ENCODE measurements at places on chromosomes 5 and 9.

DNA sequence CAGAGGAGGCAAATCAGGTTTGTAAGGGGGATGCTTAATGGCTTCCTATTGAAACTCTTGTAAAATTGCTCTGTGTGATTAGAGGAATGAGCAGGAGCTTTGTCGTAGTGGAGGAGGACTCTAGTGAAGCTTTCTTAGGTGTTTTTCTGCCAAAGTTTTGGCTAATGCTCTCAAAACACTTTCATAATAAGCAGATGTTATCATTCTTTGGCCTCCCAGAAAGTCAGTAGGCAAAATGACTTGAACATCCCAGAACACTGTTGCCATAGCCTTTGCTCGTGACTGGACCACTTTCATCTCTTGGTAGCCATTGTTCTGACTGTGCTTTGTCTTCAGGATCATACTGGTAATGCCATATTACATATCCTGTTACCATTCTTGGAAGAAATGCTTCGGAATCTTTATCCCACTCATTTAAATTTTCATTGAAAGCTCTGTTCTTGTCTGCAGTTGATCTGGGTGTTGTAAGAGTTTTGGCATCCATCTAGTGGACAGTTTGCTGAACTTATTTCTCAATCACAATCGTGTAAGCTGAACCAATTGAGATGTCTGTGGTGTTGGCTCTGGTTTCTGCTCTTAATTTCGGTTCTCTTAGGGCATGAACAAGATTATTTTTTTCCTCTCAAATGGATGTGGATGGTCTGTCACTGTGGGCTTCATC, 187.6 kb downstream of the COMMD10 start:
- no peak for DNase-seq

- DNase-seq, result no peak
Observed at GRCh38 chr9:35691757-35692301, 2.1 kb upstream of the TPM2 start.

DNA sequence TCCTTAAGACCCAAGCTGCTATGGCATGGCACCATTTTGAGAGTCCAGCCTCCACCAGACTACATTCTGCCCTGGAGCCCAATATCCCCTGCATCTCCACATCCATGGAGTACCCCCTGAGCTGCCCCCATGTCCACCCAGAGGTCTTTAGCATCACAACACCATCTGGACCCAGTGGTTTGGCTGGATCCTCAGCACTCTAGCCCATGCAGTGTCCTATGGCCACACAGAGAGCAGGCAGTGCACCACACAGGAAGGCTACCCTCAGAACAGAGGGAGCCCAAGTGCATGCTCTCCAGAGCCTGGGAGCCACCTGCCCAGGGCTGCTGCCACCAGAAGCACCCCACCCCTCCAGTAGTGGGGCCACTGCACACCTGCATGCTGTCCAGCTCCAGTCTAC, 18.6 kb upstream of the DAP start:
- DNase-seq, result no peak

- no peak for DNase-seq
Observed at GRCh38 chr5:159708090-159708489, 208.2 kb upstream of the ADRA1B start.

- no peak for DNase-seq
Observed at GRCh38 chr5:138954257-138955012, 79.3 kb upstream of the LRRTM2 start.

- DNase-seq, result peak; percentile 73
Observed at GRCh38 chr9:15293804-15294316, 13.2 kb downstream of the TTC39B start.

DNA sequence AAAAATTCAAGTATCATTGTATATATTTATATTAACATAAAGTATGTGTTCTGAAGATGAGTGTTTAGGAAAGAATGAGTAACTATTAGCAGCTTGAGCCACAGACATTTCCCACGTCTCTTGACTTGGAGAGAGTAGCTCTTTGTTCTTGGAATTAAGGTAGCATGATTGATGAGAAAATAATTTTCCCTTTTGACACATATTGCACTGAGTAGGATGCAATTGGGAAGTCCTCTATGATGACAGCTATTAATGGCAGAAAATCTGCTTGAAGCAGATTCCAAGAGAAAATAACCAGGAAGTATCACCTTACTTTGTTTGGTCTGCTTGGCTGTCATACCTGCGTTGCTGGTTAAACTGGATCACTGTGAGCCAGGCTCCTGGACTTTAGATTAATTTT, 204.8 kb downstream of the TLE4 start:
- no peak for DNase-seq

DNA sequence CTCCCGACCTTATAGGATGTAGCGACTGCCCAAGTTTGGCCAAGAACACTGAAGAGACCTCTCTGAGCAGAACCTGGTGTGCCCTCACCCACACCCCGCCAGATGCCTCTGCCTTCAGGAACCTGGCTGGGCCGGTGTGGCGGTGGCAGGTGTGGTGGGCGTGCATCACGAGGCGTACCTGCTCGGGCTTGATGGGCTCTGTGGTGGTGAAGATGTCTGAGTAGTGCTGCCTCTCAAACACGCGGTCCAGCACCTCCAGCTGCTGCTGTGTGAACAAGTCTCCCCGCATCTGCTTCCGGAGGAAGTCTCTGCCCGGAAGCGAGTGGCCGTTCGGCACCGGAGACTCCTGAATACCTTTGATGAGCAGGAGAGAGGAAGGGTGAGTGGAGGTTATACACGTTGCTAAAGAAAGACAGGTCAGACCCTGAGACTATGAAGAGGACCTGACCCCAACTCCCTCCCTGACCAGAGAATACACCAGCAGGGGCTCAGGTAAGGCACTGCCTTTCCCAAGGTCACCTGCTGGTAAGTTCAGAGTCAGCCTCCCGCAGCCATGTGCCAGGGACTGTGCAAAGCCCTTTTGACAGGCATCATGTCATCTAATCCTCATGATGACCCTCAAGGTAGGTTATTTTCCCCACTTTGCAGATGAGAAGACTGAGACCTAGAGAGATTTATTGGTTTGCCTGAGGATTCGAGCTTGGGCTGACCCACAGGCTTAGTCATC, 67.5 kb downstream of the PAX5 start:
- DNase-seq, result no peak

DNA sequence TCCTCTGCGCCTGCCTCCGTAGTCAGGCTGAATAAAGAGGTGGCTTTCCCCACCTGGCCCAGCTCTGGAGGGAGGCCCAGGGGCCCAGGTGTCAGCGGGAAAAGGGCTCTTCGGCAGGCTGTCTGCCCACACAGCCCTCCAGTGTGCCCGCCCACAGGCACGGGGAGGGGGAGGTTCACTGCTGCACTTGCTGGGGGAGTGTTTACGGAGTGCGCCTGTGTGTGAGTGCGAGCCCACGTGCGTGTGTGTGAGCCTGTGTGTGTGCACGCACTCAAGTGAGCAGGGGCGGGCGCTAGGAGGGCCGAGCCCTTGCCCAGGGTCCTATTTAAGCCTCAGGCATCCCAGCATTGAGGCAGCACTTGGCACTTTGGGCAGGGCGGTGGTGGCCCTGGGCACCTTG, 10.9 kb downstream of the DNLZ start:
- DNase-seq, result no peak

- peak; percentile 94 for DNase-seq
Observed at GRCh38 chr5:54388409-54388808, 67.1 kb upstream of the HSPB3 start.

All from muscle of leg (tissue), 16 donors.